T-cell (primary cell): ENCODE measurements at places on chromosomes 2 and 18.
A peak's percentile ranks its signal among the peaks of the same experiment; 100 is the strongest.

GRCh38 chr2:190065839-190066238, 3.3 kb upstream of the MSTN start:
- no peaks in the 10 kb centered on the region for H3K4me1 ChIP-seq
- H3K27me3 ChIP-seq: no peaks in the 10 kb centered on the region
- no peak for DNase-seq
- H3K36me3 ChIP-seq: no peaks in the 10 kb centered on the region
- no peak overlapping the region for H3K27ac ChIP-seq

- no peak overlapping the region for H3K27ac ChIP-seq
- H3K27me3 ChIP-seq: no peaks in the 10 kb centered on the region
- no peak overlapping the region for H3K4me3 ChIP-seq
Measured at GRCh38 chr2:138703242-138703641, 76.9 kb downstream of the NXPH2 start.

DNA sequence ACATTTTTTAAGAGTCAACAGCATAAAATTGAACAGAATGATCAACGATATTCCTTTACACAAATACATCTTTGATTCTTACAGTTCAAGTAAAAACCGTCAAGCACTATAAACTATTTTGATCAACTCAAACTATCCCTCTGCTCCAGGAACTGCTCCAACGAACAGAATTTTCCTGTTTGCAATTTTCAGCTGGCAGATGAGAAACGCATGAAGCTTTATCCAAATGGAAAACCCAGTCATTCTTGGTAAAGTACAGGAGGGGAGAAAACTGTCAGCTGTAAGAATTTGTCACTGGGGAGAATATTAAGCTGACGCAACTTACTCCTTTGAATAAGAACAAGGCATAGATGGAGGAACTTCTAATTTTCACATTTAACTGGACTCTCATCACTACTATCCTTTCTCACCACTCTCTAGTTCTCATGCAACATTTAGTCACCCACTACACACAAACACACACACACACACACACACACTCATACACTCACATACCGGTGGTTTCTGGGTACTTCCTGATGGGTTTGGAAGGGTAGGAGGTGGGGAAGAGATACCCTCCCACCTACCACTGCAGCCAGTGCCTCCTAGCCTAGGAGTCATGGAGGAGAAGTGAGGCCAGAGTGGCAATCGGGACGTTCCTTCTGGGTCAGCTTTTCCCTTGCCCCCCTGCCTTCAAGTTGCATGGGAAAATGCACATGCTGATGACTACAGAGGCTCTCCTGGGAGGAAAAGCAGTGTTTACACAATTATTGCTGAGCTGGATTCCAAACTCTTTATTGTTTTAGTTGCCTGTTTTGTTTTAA, 54.0 kb upstream of the SPATS2L start:
- no peak overlapping the region for H3K27ac ChIP-seq
- H3K27me3 ChIP-seq: no peaks in the 10 kb centered on the region
- H3K4me3 ChIP-seq: no peak overlapping the region
- H3K36me3 ChIP-seq: no peaks in the 10 kb centered on the region
- no peaks in the 10 kb centered on the region for H3K4me1 ChIP-seq

- DNase-seq: no peak
- no peaks in the 10 kb centered on the region for H3K36me3 ChIP-seq
- H3K27me3 ChIP-seq: no peaks in the 10 kb centered on the region
- no peak overlapping the region for H3K27ac ChIP-seq
- H3K4me1 ChIP-seq: no peaks in the 10 kb centered on the region
Measured at GRCh38 chr2:26438926-26439325, 37.2 kb downstream of the DRC1 start.

GRCh38 chr2:3193443-3194330, 183.9 kb downstream of the EIPR1 start:
- H3K36me3 ChIP-seq: peaks cover 62% of the 10 kb centered on the region
- DNase-seq: no peak
- no peaks in the 10 kb centered on the region for H3K4me1 ChIP-seq
- no peaks in the 10 kb centered on the region for H3K27me3 ChIP-seq

GRCh38 chr18:79910563-79911343, 40.7 kb downstream of the SLC66A2 start:
- DNase-seq: no peak
- no peak overlapping the region for H3K4me3 ChIP-seq
- H3K4me1 ChIP-seq: peaks cover 9% of the 10 kb centered on the region
- H3K27me3 ChIP-seq: no peaks in the 10 kb centered on the region

DNA sequence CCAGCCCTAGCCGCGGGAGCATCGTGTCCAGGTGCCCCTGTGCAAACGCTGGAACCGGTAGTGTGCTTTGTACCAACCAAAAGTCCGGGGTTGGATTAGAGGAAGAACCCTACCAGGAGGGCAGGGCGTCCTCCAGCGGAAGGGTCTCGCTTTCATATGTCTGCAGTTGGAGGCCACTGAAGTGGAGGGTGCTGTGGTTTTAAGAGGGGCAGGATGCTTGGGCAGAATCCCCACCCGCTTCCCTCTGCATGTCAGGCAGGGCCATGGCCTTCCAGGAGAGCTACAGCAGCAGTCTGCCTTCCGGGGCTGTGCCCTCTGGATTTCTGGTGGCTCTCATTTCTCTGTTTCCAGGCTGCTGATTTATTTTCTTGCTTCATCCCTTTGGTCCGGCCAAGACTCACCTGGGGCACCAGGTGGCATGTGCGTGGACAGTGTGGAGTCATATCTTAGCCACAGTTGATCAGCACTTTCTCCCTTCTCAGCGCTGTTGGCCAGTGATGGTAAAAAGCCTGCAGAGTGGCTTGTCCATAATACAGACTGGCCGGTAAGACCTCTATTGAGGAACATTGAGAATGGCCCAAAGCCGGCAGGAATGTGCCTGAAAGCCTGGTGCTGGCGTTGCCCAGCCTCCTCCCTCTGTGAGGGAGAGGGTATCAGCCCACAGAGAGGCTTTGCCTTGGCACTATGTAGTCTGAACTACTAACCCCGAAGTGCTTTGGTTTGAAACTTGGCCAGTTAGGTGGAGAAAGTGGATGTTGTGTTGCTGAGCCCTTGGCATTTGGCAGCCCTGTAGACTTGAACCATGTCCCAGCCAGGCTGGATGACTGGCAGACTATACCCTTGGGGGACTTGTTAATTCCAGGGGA, 1.8 kb downstream of the AGAP1 start:
- H3K27ac ChIP-seq: no peak overlapping the region
- H3K36me3 ChIP-seq: no peaks in the 10 kb centered on the region
- peaks cover 19% of the 10 kb centered on the region for H3K27me3 ChIP-seq
- no peak overlapping the region for H3K4me3 ChIP-seq
- no peaks in the 10 kb centered on the region for H3K4me1 ChIP-seq

DNA sequence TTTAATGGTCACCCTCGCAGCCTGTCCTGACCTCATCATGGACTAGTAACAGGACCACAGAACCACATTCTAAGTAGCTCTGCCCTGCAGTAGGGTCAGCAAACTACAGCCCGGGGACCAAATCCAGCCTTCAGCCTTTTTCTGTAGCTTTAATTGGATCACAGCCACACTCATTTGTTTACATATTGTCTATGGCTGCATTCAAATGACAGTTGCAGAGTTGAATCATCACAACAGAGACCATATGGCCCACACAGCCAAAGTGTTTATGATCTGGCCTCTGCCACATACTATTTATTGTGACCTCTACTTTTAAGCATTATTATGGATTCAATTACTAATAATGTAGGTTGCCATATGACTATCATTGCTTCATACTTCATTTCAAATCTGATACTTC, 47.7 kb downstream of the MAP3K19 start:
- no peaks in the 10 kb centered on the region for H3K4me1 ChIP-seq
- H3K4me3 ChIP-seq: no peak overlapping the region
- no peak for DNase-seq
- H3K36me3 ChIP-seq: no peaks in the 10 kb centered on the region
- no peaks in the 10 kb centered on the region for H3K27me3 ChIP-seq

- peaks cover 8% of the 10 kb centered on the region for H3K27me3 ChIP-seq
- peaks cover 3% of the 10 kb centered on the region for H3K4me1 ChIP-seq
- H3K36me3 ChIP-seq: no peaks in the 10 kb centered on the region
- no peak overlapping the region for H3K4me3 ChIP-seq
Measured at GRCh38 chr2:232353096-232353495, 25.5 kb upstream of the ALPP start.

- DNase-seq: no peak
- no peaks in the 10 kb centered on the region for H3K4me1 ChIP-seq
- no peaks in the 10 kb centered on the region for H3K27me3 ChIP-seq
- H3K36me3 ChIP-seq: peaks cover 57% of the 10 kb centered on the region
- no peak overlapping the region for H3K4me3 ChIP-seq
Measured at GRCh38 chr2:159879051-159879604, 81.1 kb upstream of the CD302 start.

DNA sequence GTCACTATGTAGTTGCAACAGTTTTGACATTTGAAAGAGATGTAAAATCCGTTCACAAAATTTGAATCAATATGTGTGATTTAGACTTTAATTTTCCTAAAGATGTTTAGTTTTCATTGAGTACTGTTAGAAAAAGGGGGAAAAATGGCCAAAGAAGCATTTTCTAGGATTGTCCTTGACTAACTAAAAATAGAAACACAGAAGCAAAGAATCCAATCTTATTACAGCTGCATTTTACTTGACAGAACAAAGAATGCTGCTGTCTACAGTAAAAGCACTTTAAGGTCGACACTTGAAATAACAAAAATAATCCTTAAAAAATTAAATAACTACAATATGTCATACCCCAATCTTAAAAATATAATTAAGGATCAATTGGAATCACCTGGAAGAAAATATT, 48.9 kb downstream of the FRZB start:
- no peaks in the 10 kb centered on the region for H3K36me3 ChIP-seq
- H3K27me3 ChIP-seq: no peaks in the 10 kb centered on the region
- no peak for DNase-seq
- H3K4me3 ChIP-seq: no peak overlapping the region
- no peaks in the 10 kb centered on the region for H3K4me1 ChIP-seq

GRCh38 chr2:178485356-178485755, 5.1 kb downstream of the PLEKHA3 start:
- no peaks in the 10 kb centered on the region for H3K36me3 ChIP-seq
- peaks cover 22% of the 10 kb centered on the region for H3K4me1 ChIP-seq
- no peak overlapping the region for H3K27ac ChIP-seq
- no peak for DNase-seq
- no peaks in the 10 kb centered on the region for H3K27me3 ChIP-seq
- H3K4me3 ChIP-seq: no peak overlapping the region

GRCh38 chr2:39455826-39456225, 18.7 kb upstream of the MAP4K3 start:
- H3K36me3 ChIP-seq: no peaks in the 10 kb centered on the region
- no peak overlapping the region for H3K4me3 ChIP-seq
- H3K27me3 ChIP-seq: no peaks in the 10 kb centered on the region
- no peaks in the 10 kb centered on the region for H3K4me1 ChIP-seq
- DNase-seq: no peak

- H3K4me1 ChIP-seq: no peaks in the 10 kb centered on the region
- no peaks in the 10 kb centered on the region for H3K27me3 ChIP-seq
- no peak overlapping the region for H3K4me3 ChIP-seq
Measured at GRCh38 chr2:215851082-215851481, 162.3 kb downstream of the MREG start.

DNA sequence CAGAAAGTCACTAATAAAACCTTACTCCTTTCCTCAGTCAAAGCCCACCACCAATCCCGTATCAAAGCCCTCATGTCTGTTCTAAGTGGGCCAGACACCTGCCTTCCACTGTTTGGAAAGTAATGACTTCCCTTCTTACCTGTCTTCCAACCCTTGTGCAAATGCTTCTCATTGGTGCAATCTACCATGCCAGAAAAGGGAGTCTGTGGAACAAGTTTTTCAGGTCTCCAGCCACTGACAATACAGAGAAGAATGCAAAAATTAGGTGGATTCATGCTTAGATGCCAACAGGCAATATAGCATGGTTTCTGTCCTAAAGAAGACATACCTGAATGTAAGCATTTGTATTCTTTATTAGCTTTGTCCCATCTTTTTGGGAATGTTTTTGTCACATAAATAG, 1140.6 kb upstream of the LRRTM1 start:
- no peaks in the 10 kb centered on the region for H3K27me3 ChIP-seq
- no peak overlapping the region for H3K4me3 ChIP-seq
- H3K27ac ChIP-seq: no peak overlapping the region
- no peaks in the 10 kb centered on the region for H3K36me3 ChIP-seq
- H3K4me1 ChIP-seq: no peaks in the 10 kb centered on the region

DNA sequence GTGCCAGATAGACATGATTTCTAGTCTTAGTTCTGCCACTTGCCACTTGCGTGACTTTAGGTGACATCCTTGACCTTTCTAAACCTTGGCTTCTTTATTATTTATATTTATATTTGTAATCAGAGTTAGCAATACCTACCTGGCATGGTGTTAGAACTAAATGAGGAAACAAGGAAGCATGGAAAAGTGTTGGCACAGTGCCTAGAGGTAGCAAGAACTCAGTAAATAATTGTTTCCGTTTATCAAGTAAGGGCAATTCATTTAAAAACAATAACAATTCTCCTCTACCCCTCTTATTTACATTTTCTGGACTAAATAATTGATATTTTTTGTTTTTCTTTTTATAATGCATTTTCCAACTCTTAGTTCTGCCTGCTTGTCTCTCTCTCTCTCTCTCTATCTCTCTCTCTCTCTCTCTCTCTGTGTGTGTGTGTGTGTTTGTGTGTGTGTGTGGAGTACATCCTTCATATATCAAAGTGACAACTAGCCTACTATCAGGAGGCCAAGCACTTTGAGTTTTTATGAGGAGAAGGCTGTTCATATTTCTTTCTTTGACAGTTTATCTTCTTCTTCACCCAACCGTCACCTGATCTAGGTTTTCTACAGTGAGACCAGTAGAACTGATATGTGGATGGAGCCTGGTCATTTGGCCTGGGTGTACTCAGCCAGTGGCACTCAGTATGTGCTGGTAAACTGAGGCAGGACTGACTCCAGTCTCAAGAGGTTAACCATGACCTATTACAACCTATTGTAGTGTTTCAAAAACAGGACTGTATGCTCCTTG, 134.5 kb downstream of the LRRTM1 start:
- no peaks in the 10 kb centered on the region for H3K27me3 ChIP-seq
- no peak overlapping the region for H3K27ac ChIP-seq
- no peaks in the 10 kb centered on the region for H3K4me1 ChIP-seq
- no peak for DNase-seq
- no peak overlapping the region for H3K4me3 ChIP-seq

DNA sequence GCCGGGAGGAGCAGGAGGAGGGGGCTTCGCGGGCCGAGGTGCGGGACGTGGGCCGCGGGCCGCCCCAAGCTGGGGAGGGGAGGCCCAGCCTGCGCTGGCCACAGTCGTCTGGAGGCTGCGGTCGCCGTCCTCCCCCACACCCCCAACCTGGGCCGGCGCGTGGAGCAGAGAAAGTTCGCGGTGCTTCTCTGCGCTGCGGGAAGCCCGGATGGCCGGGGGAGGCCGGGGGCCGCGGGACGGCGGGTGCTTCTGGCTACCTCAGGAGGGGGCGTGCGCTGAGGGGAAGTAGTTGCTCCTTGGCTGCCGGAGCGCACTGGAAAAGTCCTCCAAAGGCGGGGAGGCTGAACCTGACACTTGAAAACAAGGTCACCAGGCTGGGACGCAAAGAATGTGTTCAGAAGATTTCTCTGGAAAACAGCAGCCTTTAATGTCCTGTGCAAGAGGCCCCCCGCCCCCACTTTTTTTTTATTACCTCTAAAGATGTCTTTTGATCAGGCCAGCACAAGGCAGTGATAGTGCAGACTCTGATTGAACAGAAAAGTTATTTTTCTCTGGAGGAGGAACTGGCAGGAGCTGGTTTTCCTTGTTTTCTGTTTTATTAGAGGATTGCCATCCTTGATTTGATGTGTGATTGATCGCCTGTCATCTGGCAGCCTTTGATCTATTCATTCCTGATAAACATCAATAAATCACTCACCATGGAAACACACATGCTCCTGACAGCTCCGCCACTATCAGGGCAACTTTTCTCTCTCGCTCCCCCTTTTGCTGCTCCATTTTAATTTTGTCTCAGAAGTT, 1.6 kb downstream of the TSHZ1 start:
- peaks cover 21% of the 10 kb centered on the region for H3K4me1 ChIP-seq
- peak overlapping the region; percentile 49 for H3K4me3 ChIP-seq
- no peak overlapping the region for H3K27ac ChIP-seq
- no peaks in the 10 kb centered on the region for H3K27me3 ChIP-seq
